ENCODE measurements at places on chromosomes 13 and 19.

DNA sequence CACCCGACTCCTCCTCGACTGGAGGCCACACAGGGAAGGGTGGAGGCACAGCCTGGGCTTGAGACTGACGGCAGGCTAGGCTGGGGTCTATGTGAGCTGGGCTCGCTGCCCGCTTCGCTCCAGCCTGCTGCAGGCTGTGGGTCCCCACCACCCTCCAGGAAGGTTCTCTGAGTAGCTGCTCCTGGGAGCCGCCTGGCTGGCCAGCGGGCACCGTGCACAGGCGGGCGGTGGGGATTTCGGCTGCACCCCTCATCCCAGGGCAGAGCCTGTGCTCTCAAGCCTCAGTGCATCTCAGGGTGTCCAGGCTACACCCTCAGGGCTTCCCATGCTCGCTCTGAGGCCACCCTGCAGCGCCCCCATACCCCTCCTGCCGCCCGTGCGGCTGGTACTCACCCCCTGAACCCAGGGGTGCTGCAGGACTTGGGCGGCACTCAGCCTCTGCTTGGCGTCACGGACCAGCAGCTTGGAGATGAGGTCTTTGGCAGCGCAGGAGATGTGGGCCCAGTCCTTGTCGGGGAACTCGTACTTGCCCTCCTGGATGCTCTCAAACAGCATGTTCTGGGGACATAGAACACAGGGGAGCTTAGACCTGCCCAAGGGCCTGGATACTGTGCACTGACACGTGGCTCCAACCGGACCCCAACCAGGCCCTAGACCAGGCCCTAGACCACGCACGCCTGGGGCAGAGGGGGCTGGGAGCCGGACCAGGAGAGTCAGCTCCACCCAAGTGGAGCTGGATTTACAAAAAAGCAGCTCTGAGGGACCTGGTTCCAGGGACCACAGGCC lies 10.2 kb downstream of the MKNK2 start:
- no peak for DNase-seq

DNA sequence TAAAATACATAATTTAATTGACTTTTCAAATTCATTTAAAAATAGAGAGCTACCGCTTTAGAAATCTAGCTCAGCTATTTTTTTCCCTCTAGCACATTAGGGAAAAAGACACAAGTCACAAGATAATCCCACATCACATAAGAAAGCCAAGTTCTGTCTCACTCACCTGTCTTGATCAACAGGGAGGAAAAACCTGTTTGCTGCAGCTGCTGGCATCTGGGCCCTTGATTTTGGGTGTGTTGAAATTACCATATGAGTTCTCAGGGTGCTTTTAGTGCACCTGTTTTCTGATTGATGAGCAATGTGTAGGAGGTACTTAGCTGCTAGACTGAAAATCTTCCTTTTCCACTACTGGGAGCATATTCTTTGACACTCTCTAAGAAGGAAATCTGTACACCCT lies 53.8 kb downstream of the ZDHHC20 start:
- no peak for DNase-seq

- DNase-seq, result no peak
Observed at GRCh38 chr13:28717170-28717569, 1.6 kb downstream of the SLC46A3 start.

DNA sequence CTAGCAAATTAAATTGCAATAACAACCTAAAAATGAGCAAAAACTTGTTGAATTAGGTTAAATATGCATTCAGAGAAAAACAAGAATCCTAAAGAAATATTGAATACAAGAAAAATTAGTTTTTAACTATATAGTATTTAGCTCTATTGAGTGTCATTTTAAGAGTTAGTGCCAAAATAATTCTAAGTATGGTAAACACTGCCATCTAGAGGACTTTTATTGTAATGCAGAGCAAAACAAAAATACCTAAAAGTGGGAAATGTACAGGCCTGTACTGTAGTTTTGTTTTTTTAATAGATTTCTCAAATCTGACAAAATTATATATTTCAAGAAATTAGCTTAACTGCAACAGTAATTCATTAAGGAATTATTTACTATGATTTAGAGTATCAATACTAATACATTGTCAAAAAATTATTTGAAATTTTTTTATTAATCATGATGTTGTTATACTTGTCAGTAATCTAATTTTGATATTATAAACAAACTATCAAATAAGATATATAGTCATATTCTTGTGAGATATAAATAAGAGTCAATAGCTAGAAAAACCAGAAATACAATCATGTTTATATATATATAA lies 8.2 kb upstream of the PCDH9 start:
- no peak for DNase-seq

DNA sequence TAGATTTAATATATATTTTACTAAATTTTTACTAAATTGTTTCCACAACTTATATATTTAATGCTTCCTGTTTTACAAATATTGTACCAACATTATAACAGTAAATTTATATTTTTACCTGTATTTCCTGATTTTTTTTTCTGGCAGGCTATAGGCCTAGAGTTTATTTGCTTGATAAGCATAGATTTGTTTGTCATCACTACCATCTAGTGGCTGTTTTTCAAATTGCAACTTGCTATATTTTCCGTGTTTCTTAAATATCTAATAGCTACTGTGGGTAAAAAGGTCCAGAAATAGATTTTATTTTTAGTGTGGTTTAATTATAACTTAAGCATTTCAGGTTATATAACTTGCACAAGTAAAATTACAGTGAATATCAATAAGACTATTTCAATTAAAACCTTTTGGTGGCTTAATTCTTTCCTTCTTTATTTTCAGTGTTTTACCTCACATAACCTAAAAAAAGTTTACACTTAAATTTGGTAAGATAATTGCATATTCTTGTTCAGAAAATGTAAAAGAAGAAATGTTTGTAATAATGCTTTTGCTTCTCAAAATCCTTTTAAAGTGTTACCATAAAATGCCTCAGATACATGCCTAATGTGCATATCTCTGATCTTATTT lies 60.6 kb downstream of the NDFIP2 start:
- no peak for DNase-seq

- no peak for DNase-seq
Observed at GRCh38 chr13:50366488-50367174, 351.4 kb downstream of the KCNRG start.

DNA sequence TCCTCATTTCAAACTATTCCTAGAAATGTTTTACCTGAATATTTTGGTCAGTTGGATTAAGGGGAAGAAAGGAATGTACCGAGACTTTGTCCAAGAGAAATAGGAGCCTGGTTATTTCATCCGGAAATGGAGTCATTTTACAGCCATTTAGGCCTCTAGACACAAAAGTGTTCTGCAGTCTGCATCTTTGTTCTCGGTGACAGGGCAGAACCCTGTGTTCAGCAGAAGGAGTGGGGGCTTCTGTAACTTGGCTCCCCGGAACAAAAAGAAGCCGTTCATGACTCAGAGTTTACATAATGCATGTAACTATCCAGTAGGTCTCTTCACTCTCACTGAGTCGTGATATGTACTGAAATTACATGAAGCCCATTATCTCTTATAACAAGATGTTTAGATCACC lies 21.6 kb upstream of the FNDC3A start:
- no peak for DNase-seq

DNA sequence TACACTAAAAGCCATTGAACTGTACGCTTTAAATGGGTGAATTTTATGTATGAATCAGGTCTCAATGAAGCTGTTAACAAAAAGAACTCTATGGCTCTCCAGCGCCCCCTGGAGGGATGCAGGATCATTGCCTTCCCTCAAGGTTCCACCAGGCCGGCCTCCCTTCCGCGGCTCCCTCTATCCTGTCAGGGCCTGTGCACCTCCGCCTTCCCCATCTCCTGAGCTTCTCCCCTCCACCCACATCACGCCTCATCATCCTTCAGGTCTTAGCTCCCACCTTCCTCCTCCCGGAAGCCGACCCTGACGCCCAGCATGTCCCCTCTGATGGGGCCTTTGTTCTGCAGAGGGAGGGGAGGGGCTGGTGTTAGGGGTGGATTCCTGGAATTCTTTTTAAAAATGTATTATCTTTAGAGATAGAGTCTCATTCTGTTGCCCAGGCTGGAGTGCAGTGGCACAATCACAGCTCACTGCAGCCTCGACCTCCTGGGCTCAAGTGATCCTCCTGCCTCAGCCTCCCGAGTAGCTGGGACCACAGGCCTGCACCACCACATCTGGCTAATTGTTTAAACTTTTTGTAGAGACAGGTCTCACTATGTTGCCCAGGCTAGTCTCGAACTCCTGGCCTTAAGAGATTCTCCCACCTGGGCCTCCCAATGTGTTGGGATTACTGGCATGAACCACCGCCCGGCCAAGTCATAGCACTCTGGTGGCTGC lies 27.7 kb downstream of the MEIS3 start:
- peak; percentile 61 for DNase-seq

GRCh38 chr13:97004886-97005285 lies 10.6 kb upstream of the OXGR1 start:
- DNase-seq, result no peak

DNA sequence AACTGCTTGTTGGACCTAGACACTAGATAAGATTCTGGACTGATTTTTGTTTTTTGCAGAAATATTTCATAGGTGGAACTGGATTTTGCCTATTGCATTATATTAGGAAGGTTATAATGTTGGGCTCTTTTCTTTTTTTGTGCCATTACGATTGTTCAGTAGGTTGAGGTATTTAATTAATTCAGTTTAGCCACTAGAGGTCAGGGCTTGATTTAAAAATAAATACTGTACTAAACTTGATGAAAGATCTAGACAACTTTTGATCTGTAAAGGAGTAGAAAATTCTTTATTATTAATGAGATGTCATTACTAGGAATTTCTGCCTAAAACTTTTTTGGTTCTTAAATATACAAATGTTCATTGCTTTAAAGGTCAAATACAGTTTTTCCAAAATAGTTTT lies 15.2 kb upstream of the SUPT20H start:
- no peak for DNase-seq

GRCh38 chr13:110463871-110464510 lies 97.5 kb downstream of the RAB20 start:
- no peak for DNase-seq

DNA sequence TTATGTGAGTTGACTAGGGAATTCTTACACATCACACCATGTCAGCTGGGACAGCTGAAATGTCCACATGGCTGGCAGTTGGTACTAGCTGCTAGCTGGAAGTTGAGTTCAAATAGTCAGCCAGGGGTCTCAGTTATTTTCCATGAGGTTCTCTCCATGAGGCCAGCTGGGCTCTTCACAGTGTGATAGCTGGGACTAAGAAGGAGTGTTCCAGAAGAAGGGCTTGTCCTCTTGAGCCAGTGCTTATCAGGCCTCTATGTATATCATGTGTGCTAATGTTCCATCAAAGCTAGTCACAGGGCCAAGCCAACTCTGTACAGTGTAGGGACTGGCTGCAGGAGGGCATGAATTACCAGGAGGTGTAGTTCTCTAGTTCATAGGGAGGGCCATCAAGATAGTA lies 11.8 kb downstream of the USPL1 start:
- no peak for DNase-seq

DNA sequence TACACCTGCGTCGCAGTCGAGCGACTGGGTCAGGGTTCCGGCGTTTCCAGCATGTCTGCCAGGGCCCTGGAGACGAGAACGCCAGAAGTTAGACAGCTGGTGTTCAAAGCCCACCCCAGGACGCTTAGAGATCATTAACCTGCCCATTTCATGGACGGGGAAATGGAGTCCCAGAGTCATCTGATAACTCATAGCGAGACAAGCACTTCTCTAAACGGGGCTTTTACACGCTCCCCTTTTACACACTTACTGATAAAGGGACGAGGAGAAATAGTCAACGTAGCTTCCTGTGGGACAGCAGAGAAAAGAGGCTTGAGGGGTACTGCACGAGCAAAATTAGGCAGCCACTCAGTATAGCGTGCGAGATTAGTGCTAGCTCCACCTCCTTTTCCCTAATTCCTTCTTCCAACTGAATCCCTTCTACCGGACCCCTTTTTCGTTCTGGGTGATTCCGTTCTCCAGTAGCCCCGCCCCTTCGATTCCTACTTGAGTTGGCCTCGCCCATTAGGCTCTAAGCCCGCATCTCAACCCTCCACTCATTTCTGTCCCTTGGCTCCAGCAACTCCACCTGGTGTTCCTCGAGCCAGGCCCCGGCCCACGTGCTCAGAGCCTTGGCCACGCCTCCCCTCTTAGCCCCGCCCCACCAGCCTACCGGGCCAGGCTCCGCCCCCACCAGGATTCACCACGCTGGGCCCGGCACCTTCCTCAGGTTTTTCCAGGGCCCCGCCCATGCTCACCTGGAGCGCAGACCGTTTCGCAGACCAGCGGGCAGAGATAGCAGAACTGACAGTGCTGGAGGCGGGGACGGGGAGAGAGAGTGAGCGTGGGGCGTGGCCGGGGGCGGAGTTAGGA lies 3.7 kb downstream of the HRC start:
- DNase-seq, result no peak

- no peak for DNase-seq
Observed at GRCh38 chr13:99916366-99917103, 55.0 kb downstream of the ZIC5 start.

DNA sequence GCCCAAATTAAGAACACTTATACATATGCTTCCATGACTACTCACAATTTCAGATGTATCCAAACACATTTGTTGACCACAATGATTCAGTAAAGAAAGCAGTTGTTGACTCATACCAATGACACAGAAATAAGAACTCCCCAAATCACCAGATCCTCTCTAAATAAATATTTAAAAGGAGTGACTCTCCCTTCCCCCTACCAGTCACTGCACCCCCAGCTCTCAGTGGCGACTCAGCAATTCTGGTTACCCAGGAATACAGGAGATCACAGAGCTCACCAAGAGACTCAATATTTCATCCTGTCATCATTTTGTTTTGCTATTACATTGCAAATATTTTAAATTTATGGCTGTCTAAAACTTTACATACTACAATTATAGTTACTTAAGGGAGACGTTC lies 131.5 kb downstream of the RGCC start:
- DNase-seq, result no peak

- no peak for DNase-seq
Observed at GRCh38 chr19:39943586-39943985, 9.2 kb upstream of the FCGBP start.

GRCh38 chr19:50780753-50781435 lies 9.3 kb upstream of the ACP4 start:
- DNase-seq, result no peak

- no peak for DNase-seq
Observed at GRCh38 chr19:55259540-55260210, 858 bp upstream of the PPP6R1 start.
